Lung microvascular endothelial cell (primary cell): ENCODE measurements at places on chromosomes 13 and 19.

- peak; percentile 29 for DNase-seq
These were observed 849 bp downstream of the GAS6 start for GRCh38 chr13:113862931-113863523.

GRCh38 chr13:100512422-100512821, 76.2 kb downstream of the GGACT start:
- peak; percentile 42 for DNase-seq

DNA sequence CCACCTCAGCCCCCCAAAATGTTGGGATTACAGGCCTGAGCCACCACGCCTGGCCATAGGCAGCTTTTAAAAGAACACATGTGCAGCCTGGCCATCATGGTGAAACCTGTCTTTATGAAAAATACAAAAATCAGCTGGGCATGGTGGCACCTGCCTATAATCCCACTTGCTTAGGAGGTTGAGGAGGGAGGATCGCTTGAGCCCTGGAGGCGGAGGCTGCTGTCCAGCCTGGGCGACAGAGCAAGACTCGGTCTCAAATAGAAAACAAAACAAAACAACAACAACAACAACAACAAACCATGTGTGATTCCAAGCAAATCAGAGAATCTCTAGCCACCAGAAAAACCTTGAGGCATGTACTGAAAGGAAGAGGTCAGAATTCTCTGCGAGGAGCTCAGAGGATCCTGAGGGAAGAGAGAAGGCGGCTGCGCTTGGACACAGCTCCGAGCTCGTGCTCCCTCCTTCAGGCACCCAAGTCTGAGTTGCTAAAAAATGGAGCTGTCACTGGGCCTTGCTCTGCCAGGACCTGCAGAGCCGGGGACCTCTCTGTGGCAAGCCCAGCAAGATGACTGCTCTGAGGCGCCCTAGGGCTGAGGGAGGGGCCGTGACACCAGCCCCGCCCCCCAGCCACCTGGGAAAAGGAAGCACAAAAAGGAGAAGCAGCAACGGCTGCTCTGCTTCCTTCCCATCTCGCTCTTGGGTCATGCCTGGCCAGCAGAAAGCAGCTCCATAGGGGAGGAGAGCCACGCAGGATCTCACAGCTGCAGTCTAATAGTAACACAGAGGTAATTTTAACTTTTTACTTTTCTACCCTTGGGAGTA, at the start of gene ARL11:
ARL11 (plus strand) TSS at position 677 of the 822 bp plus-strand sequence. CDS start 1,941 bp downstream, outside the sequence.
- no peak for DNase-seq

DNA sequence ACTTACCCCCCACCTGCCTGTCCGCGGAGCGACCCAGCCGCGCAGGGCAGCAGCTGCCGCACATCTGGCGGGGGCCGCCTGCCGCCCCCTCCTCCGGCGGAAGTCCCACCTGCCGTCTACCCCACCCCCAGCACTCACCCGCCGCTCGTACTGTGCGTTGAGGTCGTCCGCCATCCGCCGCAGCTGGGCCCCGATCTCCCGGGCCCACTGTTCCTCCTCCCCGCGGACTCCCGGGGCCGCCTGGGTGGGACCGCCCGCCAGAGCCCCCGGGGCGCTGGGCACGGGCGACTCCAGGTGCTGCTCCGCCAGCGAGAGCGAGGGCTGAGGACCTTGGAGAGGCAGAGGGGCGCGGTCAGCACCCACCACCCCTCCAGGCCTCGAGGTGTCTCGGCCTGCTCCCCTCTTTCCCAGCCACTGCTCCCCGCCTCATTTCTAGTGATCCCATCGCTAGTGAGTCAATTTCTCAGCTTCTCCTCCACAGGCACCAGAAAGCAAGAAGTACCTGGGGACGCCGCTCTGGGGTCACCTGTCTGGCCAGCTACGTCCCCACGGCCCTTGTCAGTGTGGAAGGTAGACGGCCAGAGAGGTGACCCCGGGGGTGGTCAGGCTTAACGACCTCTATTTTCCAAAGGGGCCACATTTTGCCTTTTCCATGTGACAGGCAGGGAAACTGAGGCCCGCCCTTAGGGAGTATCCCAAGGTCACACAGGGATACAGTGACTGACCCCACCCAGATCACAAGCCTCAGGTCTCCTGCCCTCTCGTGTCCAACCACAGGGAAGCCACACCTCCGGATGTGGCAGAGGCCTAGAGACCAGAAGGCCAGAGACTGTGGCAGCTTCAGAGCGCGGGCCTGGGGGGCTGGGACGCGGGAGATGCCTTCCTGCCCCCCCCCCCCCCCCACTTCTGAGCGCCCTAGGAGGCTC, 4.3 kb downstream of the BBC3 start:
- DNase-seq, result peak; percentile 60

- DNase-seq, result no peak
These were observed 241.1 kb upstream of the ATXN8OS start for GRCh38 chr13:69866555-69866954.

GRCh38 chr13:64801768-64802167, 2428.4 kb downstream of the PCDH9 start:
- DNase-seq, result no peak

GRCh38 chr13:79807554-79807953, 326.6 kb downstream of the NDFIP2 start:
- DNase-seq, result no peak

GRCh38 chr19:7980635-7981121, 24.8 kb downstream of the ELAVL1 start:
- no peak for DNase-seq

DNA sequence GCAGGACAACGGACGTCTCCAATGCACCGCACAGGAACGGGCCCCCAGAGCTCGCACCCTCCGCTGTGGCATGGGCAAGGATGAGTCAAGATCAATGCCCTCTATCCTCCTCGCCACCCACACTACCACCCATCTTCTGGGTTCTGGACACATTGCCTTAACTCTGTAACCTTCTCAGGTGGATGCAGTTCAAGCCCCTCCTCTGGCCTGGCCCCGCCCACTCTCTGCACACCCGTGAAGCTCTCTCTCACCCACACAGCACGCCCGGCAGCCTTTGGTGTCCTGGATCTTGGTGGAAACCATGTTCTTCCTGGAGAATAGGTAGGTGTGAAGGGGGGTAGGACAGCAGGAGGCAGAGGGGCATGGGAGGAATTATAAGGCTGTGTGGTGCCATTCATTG, 20.7 kb downstream of the MAP4K1 start:
- no peak for DNase-seq

- DNase-seq, result no peak
These were observed 55.5 kb upstream of the URI1 start for GRCh38 chr19:29886586-29886985.

- DNase-seq, result no peak
These were observed 872.3 kb downstream of the SLITRK1 start for GRCh38 chr13:83009987-83010386.

DNA sequence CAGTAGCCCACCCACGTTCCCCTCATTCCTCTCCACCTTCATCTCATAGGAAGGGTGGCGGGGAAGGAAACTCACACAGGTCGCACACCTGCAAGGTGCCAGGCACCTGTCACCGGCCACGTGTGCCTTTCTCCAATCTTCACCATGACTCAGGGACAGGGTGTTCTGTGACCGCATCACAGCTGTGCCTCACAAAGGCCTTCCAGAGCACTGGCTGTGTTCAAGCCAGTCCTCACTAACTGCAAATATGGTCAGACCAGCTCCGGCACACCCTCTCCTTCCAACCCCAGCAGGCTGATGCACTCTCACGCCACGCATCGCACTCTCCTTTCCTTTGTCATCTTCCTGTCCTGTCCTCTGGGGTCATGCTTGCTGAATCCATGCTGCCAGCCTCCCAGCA, 415.9 kb downstream of the IRS2 start:
- DNase-seq, result no peak

DNA sequence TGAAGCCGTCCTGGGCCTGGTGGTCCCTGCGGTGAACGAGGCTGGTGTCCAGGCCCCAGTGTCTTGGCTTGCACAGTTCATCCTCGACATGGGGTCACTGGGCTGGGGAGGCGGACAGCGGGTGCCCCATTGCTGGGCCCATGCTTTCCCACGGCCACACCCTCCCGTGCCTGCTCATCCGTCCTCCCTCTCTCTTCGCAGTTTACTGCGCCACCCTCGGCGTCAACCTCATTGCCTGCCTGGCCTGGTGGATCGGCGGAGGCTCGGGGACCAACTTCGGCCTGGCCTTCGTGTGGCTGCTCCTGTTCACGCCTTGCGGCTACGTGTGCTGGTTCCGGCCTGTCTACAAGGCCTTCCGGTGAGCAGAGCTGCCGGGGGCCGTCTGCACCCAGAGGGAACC, 12.7 kb downstream of the ADAT3 start:
- no peak for DNase-seq

GRCh38 chr19:953445-954271, 27.8 kb downstream of the ARID3A start:
- no peak for DNase-seq

DNA sequence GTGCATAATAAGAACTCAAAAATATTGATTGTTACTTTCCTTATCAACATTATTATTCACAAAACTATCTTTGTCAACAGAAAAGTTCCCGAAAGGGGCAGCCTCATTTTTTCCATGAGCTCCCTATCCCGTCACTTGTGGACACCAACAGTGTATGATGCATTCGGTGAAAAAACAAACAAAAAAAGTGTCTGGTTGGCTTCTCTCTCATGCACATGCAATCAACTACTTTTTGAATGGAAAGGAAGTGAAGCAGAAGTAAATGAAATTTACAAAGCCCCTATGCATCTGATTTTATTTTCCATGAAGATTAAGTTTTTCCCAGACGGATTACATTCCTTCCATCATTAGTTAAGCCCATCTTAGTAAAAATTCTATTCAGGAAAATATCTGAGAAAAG, 526.9 kb downstream of the RFC3 start:
- no peak for DNase-seq

DNA sequence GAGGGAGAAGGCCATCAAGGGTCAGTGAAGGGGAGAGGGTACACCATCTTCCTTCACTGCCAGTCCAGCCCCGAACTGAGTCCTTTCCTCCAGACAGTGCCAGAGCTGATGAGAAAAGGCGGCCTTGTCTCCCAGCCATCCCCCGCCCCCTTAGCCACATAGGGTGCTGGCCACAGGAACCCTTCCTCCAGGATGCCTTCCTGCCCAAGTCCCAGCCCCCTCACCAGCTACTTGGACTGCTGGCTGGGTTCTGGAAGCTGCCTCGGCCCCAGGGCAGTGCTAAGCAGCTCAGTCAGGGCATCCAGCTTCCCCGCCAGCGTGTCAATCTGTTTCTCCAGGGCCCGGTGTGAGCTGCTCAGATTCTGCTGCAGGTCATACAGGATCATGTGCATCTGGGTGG, 12.6 kb upstream of the SMG9 start:
- DNase-seq, result no peak

GRCh38 chr13:73720216-73720840, 413.9 kb downstream of the KLF12 start:
- no peak for DNase-seq

GRCh38 chr19:33301144-33301899, 1.0 kb downstream of the CEBPA start:
- DNase-seq, result no peak

- DNase-seq, result peak; percentile 34
These were observed 47.1 kb downstream of the TGDS start for GRCh38 chr13:94548821-94549231.

DNA sequence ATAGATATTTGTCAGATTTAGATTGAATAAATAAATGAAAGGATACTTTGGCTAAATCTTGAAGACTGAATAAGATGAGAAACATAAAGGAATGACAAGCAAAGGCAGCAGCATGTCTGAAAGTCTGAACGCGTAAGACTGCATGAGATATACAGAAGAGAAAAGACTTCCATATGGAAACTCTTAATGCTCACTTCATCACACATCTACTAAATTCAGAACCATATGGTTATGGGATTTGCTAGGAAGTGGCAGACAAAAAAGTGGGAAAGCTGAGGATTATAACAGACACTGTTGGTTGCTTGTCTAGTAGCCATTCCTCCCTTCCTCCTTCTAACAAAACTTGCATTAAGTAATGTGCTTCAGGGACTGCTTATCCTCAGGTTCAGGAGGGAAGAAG, 446.7 kb downstream of the KCTD12 start:
- no peak for DNase-seq

GRCh38 chr13:29362849-29363604, 232.5 kb downstream of the SLC7A1 start:
- DNase-seq, result peak; percentile 58

DNA sequence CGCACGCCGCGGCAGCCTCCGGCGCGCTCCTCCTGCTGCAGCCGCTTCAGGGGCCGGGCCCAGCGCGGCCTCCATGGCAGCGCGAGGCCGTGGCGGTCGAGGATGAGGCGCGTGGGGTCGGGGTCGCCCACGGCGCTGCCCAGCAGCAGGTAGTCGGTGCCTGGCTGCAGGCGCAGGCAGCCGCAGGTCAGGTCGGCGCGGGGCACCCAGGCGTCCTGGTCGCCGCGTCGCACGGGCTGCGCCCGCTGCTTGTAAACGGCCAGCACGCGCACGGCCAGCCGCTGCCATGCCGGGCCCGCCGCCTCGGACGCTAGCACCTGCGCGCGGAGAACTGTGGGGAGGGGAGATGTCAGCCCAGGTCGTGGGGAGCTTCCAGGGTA, 11.1 kb downstream of the NTN5 start:
- no peak for DNase-seq

DNA sequence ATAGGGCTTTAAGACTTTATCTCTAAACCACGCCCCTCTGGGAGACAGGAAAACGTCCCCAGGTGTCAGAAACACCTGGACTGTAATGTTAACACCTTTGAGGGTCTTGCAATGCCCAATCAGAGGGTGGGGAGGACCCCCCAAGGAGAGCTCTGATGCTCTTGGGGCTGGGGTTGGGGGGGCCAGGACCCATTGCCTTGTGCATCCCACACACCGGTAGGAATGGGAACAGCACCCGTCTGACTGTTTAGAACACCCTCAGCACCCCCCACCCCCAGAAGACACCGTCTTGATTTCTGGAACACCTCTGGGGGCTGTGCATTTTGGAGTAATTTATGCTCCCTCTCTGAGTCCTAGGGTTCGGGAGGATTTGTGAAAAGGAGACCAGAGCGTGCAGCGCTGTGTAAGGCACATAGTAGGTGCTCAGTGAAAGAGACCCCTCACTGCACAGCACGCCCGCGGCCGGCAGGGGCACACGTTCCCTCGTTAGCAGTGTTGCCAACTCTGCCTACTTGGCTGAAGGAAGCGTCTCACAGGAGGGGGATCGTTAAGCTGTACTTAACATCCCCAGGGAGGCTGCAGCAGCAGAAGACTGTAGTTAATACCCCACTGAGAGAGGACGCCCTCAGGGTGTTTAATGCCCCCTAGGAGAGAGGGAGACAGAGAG, 2.8 kb upstream of the ERFL start:
- DNase-seq, result no peak

- DNase-seq, result no peak
These were observed 5.1 kb upstream of the USP12 start for GRCh38 chr13:27176470-27177410.

GRCh38 chr13:41516760-41517159, 59.4 kb downstream of the RGCC start:
- DNase-seq, result no peak

- peak; percentile 84 for DNase-seq
These were observed 181.5 kb downstream of the DNAJC3 start for GRCh38 chr13:95858286-95859075.

- peak; percentile 10 for DNase-seq
These were observed 7.5 kb upstream of the OR10H5 start for GRCh38 chr19:15779756-15780476.

- no peak for DNase-seq
These were observed 1328.8 kb downstream of the OLFM4 start for GRCh38 chr13:54357284-54357933.

GRCh38 chr13:30371649-30372265, 50.5 kb upstream of the UBE2L5 start:
- peak; percentile 74 for DNase-seq

GRCh38 chr13:20288561-20288960, 56.4 kb upstream of the GJB6 start:
- DNase-seq, result no peak

- DNase-seq, result no peak
These were observed 288.9 kb downstream of the SHISA2 start for GRCh38 chr13:25762795-25763377.
